ENCODE measurements at places on chromosomes 3 and 15. TPM values are rescaled to one million over a fixed set of nuclear protein-coding genes. Genes with fewer than 3 reads are reported as not detected.

DNA sequence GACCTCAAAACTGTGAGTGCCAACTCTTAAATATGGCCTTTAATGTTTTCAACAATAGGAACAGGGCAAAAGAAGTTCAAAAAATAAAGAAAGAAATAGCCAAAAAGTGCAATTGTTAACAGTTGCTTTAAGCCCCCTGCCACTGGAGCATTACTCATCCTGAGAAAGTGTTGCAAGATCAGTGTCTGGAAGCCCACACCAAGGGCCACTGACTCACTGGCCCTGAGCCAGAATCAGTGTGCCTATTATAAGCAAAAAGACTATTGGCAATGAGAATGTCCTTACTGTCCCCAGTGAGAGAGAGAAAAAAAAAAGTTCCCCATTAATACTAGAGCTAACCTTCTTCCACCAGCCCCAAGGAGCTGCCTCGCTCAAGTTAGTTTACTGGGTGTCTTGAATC is 480.1 kb upstream of the ZNF385D start:
- no peak for DNase-seq
- no peaks in the 10 kb centered on the region for H3K36me3 ChIP-seq
- H3K4me3 ChIP-seq: no peak overlapping the region
- H3K4me1 ChIP-seq: no peaks in the 10 kb centered on the region
- no peak overlapping the region for H3K27ac ChIP-seq
- no peaks in the 10 kb centered on the region for H3K27me3 ChIP-seq

- no peak overlapping the region for H3K27ac ChIP-seq
- H3K4me1 ChIP-seq: no peaks in the 10 kb centered on the region
- no peak for DNase-seq
These were observed 335.6 kb downstream of the NLGN1 start for GRCh38 chr3:173733029-173733652.

GRCh38 chr15:78205337-78205736 is 29.0 kb downstream of the ACSBG1 start:
- no peaks in the 10 kb centered on the region for H3K27me3 ChIP-seq
- H3K4me1 ChIP-seq: no peaks in the 10 kb centered on the region
- no peak overlapping the region for H3K4me3 ChIP-seq
- H3K36me3 ChIP-seq: no peaks in the 10 kb centered on the region

DNA sequence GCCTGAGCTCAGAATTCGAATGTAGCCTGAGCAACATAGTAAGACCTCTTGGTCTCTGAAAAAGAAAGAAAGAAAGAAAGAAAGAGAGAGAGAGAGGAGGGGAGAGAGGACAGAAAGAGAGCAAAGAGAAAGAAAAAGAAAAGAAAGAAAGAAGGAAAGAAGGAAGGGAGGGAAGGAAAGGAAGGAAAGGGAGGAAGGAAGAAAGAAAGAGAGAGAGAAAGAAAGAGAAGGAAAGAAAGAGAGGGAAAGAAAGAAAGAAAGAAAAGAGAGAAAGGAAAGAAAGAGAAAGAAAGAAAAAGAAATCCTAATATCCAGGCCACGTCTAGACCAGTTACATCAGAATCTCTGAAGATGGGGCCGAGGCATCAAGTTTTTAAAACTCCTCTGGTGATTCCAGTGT is 50.7 kb downstream of the PPM1L start:
- H3K4me3 ChIP-seq: no peak overlapping the region
- no peaks in the 10 kb centered on the region for H3K27me3 ChIP-seq
- H3K4me1 ChIP-seq: no peaks in the 10 kb centered on the region
- no peaks in the 10 kb centered on the region for H3K36me3 ChIP-seq
- H3K27ac ChIP-seq: no peak overlapping the region

- no peaks in the 10 kb centered on the region for H3K27me3 ChIP-seq
- no peak for DNase-seq
- H3K27ac ChIP-seq: no peak overlapping the region
- no peaks in the 10 kb centered on the region for H3K4me1 ChIP-seq
These were observed 10.1 kb upstream of the LRRC15 start for GRCh38 chr3:194379651-194380050.

Gene LSMEM2
- total RNA-seq: not detected

Gene ROPN1B
- not detected for total RNA-seq

Gene DOCK3
- 0.21 TPM for total RNA-seq
